ENCODE measurements at places on chromosomes 7 and 10.

- no peak for DNase-seq
Observed at GRCh38 chr10:96889415-96890171, 57.5 kb downstream of the LCOR start.

DNA sequence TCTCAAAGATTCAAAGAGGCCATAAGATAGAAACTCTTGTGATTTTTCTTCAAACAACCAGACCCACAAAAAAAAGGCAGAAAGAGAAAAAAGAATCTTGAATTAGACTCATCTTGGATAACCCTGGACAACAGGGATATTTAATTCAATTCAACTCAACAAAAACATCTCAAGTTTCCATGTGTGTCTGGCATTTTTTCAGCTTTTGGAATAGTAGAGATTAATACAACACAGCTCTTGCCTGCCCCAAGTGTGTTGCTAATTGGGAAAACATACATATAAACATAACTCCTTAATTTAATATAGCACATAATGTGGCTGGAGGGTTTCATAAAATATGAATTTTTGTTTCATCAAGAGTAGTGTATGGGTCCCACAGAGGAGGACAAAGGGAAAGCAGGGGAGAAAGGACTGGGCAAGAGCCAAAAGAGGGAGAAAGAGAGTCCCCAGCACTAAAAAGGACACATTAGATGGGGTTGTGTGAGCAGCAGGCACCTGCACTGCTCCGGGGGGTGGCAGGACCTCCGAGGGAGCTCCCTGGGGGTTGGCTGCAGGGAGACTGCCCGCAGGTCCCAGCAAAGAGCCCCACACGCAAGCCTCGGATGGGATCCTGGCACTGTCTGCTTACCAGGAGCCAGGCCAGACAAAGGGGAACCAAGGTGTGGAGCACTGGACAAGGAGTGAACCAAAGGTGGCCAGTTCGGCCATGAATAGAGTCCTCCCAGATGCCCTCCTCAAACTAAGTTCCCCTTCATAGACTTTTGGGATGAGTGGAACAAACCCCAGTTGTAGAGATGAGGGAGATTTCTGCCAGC lies 65.6 kb upstream of the TMEM72 start:
- no peak for DNase-seq

DNA sequence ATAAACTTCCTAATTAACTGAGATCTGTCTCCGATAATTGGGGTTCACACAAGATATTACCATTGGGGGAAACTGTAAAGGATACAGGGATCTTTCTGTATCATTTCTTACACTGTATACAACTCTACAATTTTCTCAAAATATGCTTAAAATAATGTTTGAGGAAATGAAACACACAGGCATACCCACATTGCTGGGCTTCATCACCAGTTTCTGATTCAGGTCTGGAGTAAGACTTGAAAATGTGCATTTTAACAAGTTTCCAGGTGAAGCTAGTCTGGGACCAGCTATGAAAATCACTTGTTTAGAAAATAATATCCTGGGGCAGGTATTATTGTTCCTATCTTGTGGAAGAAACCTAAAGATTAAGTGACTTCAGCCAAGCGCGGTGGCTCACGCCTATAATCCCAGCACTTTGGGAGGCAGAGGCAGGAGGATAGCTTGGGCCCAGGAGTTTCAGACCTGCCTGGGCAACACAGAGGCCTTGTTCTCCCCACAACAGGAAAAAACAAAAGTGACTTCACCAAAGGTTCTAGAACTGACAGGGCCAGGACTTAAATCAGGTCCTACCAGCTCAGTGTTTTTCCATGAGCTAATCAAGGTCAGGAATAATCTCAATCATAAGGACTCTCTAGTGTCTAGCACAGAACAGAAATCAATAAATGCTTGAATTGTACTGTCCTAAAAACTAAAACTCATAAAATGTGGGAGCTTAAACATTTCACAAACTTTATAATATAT lies 12.6 kb downstream of the TOMM7 start:
- DNase-seq, result no peak

- DNase-seq, result no peak
Observed at GRCh38 chr7:140732416-140732815, 35.9 kb downstream of the NDUFB2 start.

DNA sequence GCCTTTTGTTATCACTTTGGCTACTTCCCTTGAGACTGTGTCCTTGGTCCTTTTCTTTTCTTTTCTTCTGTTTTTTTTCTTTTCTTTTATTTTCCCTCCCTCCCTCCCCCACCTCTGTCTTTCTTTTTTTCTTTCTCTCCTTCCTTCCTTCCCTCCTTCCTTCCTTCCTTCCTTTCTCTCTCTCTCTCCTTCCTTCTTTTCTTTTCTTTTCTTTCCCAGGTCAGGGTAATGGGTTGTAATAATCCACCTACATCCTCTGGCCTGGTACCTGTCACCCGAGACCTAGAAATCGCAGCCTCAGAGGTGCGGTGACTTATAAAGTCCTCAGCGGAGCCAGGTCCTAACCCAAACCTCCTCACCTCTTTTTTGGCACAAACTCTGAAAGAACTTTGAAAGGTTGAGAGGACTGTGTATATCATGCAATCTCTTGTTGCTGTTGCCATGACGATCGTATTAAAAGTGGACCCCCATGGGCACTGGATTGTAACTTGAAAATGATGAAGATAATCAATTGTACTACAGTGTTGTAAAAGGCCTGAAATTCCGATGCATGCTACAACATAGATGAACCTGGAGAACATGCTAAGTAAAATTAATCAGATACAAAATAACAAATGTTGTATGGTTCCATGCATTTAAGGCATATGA lies 140.7 kb upstream of the AGK start:
- DNase-seq, result no peak
